Activated CD4-positive, alpha-beta T cell treated with anti-CD3 and anti-CD28 coated beads, Interleukin-2, amount 50 U/mL, for 48 hours (primary cell): ENCODE measurements at places on chromosomes 12 and 14.

DNA sequence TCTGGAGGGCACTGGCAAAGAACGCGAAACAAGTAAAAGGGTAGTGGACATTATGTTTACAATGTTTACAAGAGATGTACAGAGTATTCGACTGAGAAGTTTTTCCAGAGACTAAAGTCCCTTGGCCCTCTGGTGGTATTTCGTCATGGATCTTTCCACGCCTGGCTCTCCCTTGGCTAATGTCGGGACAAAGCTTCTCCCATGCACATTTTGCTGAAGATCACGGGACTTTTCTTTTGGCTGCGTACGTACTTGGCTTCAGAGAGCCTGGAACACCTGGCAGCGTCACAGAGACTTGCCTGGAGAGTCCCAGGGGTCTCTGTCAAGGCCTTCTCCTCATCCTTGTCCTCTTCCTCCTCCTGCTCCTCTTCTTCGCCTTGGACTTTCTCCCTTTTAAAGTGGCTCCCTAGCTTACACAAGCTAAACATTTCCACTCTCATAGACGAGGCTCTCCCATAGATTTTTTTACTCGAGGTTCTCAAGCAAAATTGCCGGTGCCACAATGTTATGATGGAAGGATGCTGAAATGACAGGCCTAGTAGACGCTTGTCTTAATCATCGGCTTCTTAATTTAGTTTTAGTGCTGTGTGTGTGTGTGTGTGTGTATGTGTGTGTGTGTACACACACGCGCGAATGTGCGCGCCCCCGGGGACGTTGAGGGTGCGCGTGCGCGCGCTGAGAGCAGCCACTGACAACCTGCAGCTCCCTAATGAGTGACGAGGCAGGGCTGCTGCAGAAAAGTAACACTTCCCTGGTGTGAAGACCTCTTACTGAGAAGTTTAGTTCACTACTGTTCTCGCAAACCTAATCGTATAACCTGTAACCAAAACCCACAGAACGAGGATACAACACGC is 4.9 kb upstream of the FOXG1 start:
- DNase-seq, result no peak

DNA sequence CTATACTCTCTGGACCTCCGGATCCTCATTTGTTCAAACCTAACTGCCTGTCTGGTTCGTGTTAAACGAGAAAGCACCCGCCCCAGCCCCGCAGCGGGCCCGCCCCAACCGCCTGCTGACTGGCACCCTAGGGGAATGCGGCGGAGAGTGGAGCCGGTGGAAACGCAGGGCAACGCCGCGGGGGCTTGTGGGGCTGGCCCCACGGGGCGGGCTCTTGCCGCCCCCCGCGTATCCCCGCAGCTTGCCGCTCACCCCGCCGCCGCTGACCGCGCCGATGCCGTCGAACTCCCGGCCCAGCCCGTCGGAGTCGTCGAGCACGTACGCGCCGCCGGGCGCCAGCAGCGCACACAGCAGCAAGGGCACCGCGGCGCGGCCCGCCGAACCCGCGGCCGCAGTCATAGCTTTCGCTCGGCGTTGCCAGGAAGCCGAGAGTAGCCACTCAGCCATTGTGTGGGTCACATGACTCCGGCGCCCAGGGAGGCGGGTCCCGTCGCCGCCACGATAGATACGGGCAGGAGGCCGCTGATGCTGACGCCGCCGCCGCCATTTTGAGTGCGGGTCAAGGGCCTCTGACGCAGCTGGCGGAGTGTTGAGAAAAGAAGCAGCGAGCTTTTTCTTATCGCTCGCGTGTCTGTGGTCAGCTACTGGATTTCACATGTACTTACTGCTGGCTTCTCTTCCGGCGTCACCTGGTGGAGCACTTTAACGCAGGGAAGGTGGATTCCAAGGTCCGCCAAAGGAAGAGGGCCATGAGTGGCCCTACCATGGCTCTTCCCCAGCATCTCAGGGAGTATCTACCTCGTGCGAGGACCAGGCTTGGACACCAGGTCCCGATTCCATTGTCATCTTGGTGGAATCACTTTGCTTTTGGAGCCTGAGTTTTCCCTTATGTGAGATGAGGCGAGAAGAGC is at the start of gene GALC:
TSS of gene GALC (minus strand) at position 465 of the 911 bp plus-strand sequence. CDS start at position 447, 18 bp downstream.
- DNase-seq, result peak; percentile 96

DNA sequence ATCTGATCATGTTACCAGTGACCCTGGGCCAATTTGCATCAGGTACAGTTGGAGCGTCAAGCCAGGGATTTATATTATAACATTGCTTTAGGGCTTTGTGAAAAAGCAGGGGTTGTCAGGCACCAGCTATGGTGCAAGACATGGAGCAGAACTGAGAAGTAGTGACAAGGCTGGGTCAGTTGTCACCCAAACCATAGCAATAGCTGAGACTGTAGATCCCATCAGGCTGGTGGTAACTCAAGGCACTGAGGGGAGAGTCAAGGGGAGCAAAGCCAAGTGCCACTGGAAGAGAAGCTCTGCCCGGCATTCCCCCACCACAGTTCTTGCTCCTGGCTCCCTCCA is 16.9 kb downstream of the BCL2L14 start:
- DNase-seq, result no peak

GRCh38 chr12:6122201-6122600 is 2.3 kb downstream of the VWF start:
- DNase-seq, result no peak

DNA sequence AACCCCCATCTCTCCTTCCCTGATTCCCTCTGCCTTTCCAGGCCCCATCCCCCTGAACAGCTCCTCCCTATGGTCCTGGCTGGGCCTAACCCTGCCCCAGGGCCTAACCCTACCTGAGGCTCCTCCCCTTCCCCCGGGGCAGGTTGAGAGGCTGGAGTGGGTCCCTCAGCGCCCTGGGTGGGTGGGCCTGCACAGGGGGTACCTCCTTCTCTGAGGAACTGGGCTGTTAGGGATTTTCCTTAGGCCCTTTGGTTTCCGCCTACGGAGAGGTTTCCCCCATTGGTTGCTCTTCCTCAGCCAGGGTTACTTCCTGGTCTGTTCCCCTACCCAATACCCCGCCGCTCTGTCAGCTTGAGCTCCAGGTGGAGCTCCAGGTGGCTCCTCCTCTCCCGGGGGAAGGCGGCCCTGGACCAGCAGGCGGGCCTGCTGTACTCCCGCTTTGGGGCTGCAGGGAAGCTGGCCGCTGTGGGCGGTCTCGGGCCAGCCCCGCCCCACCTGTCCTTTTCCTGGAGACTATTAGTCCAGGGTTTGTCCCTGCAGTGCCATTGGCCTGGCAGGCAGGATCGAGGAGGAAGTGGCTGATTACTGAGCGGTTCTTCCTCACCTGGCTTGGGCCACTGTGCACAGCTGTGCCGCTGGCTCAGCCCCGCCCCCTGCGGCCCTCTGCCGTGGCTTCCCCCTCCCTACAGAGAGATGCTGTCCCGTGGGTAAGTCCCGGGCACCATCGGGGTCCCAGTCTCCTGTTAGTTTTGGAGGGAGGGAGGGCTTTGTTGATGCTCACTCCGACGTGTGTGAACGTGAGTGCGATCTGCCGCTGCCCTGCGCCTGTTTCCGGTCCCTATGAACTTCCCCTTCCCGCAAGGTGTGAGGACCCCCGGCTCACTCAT is 2.5 kb downstream of the C12orf57 start:
- peak; percentile 81 for DNase-seq

DNA sequence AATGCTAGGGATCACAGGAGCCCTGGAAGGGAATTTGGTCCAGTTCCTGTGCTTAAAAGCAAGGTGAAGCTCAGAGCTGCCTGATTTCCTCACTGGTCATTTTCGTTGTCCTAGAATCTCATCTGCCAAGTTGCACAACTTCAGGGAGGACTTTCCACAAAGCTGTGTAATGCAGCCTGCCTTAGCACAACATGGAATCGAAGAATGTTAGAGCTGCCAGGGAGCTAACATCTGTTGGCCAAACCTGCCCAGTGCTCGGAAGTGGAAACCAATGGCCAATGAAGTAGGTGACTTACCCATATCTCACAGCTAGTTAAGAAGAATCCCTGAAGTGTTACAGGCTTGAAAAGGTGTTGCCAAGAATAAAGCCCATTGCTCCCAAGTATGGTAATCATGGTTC is 79.9 kb upstream of the SSTR1 start:
- DNase-seq, result no peak

DNA sequence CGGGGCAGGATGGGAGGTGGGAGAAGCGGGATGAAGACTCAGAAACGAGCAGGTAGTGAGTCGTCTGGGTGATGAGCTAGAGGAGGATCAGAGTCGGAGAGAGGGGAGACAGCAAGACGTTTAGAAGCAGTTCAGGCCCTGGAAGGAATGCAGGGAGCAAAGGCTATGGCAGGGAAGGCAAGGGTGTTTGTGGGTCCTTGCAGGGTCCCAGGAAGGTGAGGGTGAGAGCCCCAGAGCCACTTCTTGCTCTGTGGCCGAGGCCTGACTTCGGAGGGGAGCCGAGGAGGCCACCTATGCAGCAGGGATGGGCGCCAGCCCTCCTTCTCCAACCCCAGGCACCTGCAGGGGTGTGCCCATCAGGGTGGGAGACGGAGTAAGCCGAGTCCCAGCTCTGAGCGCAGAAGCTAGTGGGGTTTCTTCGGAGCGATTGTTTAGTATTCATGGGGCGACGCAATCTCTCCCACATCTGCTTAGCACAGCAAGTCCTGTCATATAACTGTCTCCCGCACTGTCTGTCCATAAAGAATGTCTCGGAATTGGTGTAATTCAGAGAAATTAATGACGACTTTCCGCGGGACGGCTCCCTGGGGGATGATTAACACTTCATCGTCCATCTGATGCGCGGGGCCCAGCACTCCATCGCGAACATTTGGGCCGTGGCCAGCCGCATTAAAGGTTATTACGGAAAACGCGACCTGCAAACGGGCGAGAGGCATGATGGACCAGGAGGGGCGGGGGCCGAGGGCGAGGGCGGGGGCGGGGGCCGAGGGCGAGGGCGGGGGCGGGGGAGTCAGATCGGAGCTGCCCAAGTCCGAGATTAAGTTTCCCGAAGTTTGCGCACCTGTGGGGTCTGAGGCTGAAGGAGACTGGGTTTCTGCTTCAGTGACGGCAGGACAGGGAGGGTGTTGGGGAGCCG is 12.2 kb upstream of the CALCOCO1 start:
- no peak for DNase-seq

DNA sequence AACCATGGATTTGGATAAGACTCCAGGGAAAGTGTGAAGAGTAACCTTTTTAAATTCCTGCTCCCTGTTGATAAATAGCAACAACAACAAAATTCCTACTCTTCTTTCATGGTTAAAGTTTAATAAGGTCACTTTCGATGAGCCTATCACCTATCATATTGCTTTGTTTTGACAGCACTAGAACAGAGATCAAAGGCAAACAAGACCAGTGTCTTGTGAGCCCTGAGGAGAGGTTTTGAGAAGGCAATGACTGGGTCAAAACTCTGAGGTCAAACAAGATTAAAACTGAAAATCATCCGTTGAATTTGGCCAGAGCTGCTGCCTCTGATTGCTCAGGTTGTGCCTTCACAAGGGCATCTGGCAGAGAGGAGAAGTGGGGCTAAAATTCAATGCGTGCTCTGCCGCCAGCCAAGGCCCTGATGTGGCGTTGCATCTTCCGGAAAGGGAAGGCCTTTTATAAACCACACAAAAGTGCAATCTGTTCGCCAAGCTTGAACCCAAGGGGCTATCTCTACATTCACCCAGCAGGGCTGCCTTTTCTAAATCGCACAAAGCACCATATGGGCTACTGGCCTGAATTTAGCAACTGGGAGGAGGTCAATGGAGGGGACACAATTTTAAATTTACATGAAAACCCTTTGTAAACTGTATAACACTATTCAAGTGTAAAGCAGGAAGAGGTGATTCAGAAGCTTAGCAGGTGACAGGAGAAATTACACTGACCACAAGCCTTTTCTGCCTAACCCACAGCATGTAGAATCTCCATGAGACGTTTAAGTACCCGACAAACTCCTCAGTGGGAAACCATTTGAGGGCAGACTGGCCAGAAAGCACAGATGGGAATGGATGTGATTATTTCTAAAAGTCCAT is 140.8 kb downstream of the DAD1 start:
- DNase-seq, result no peak

DNA sequence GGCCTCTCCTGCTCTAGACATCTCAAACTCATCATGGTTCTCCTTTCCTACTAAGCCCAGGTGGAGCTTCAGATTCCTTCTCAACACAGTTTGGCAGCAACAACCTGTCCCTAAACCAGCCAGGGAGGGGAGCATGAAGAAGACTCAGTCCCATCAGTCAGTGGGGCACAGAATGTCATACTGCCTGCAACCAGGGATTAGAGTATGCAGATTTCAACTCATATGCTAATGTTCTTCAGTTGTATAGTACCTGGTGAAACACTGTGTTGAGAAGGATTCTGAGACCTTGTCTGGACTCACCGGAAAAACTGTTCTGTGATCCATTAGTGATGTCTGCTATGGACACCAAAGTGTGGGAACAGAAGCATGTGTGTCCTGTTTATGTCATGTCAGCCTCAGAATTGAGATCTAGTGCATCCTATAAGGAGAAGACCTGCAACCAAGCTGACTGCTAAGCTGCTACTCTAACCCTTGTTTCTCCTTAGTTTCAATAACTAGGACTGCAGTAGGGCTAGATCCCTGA is 43.6 kb downstream of the TRPV4 start:
- DNase-seq, result no peak
